SK-N-DZ (cell line): ENCODE measurements at places on chromosomes 5 and 9.

GRCh38 chr9:27196383-27196782 is 87.4 kb downstream of the TEK start:
- no peak for DNase-seq

DNA sequence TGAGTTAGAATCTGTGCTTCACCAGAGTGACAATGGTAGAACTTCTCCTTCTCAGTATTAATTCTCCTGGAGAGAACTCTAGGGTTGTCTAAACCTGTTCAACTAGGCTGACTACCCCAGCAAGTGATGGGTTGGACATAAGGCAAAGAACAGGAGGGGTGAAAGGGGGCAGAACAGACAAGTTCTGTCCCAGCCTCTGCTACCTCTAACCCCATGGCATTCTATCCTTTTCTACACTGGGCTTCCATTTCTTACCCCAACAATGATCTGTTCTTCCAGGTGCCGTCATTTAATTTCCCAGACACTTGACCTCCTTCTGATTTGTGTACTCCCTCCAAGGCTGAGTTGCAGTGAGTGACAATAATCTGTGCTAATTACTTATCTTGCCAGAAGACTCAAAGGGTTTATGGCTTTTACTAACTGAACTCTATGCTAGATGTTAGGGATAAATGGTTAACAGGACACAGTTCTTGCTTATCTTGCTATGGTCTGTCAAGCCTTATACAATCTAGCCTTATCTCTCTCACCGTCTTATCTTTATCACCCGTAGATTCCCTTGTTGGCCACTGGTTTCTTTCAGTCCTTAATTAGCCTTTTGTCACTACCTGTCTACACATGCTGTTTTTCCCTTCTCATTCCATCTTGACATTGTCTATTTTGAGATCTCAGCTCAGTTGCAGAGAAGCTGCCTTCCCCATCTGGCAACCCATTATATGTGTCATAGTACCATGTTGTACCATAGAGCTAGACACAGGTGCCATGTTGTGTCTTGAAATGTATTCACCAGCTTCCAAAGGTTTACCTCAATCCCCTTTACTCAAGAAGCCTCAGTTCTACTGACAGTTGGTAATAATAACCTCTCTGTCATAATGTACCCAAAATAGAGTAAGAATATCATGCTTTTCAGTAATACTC is 10.0 kb upstream of the MATR3 start:
- peak; percentile 91 for DNase-seq

GRCh38 chr9:129995409-129996160 is 47.4 kb downstream of the FNBP1 start:
- DNase-seq, result no peak

- DNase-seq, result no peak
These were observed 217.7 kb downstream of the PAX5 start for GRCh38 chr9:36816371-36816770.

- no peak for DNase-seq
These were observed 14.0 kb downstream of the SLC1A1 start for GRCh38 chr9:4504250-4504649.

DNA sequence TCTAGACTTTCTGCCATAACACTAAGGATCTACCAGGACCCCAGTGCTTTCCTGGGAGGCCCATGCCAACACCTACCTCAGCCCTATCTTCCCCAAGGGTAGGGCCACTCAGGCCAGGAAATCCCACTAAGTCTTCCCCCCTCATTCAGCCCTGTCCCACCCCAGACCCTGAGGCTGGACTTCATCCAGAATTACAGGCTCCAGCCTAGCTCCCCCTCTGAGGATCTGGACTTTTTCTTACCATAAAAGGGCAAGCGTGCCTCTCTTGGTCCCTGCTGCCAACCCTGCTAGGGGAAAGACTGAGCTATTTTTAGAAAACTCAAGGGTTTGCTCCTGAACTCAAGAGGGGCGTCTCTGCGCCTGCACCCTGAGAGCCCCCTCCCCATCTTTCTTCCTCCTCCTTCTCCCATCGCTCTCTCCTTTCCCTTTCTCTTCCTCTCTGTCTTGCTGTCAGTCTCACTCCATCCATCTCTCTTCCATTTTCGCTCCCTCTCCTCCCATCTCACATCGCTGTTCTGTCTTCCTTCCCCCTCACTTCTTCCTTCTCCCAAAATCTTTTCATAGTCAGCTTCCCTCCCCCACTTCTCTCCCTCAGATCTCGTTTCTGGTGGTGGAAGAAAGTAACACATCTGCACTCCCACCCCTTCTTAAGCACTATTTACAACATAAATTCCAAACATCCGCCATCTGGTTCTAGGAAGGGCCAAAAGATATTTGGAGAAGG is 38.1 kb upstream of the IL17B start:
- DNase-seq, result peak; percentile 56

GRCh38 chr5:82259172-82259800 is 18.9 kb downstream of the RPS23 start:
- no peak for DNase-seq

GRCh38 chr9:132994410-132995120 is 16.1 kb downstream of the GFI1B start:
- no peak for DNase-seq

DNA sequence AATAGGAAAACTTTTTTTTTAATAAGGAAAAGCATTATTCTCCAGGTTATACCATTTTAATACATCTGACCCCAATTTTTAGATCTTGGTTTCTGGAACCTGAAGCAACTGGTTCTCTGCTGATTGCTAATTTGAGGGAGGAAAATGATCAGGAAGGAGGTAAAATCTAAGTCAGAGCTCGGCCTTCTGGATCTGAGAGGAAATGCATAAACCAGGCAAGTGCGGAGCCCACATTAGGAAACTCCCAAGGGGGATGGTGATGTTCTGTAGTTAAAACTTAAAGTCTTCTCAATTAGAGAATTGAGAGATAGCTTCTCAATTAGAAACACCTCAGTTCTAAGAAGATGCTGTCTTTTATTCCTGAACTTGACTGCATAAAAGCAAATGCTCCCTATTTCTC is 113.5 kb downstream of the TSSK1B start:
- no peak for DNase-seq

GRCh38 chr5:8634219-8634618 is 765.3 kb downstream of the MTRR start:
- no peak for DNase-seq

DNA sequence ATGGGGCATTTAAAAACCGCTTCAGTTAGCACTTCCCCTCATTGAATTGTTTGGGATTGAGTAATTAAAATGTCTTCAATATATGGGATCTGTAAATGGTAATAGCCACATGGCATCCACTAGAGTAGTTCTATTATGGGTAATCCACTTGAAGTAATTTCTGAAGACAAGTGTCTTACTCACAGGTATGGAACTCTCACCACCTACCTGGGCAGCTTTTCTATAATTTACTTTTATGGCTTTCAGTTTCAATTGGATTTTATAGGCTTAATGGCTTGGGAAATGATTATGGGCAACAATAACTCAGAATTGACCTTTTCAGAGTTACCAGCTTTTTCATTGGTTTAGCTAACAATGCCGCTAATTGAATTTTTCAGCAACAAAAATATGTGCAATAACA is 597.9 kb downstream of the PTPRD start:
- no peak for DNase-seq

- no peak for DNase-seq
These were observed 69.6 kb upstream of the PJA2 start for GRCh38 chr5:109479260-109479860.

DNA sequence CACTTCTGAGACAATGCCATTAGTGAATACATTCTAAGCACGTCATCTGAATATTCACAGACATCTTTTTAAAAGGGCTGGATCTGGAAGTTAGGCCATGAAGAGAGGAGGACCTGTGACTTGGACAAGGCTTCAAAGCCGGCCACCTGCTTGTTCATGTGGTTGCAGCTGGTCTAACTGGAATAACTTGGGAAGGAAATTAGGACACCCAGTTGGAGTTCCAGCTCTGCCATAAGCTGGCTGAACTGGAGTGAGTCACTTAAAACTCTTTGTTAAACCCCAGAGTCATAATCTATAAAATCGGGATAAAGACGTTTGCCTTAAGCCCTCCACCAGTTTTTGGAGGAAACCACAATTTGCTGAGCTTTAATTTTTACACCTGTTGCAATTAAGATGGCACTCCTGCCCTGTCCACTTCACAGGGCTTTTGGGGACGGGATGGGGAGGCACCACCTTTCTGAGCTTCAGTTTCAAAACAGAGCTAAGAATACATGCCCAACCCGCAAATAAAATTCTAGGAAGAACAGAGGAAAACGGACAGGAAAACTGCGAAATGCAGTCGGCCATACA is 536 bp upstream of the STX17 start:
- DNase-seq, result no peak

DNA sequence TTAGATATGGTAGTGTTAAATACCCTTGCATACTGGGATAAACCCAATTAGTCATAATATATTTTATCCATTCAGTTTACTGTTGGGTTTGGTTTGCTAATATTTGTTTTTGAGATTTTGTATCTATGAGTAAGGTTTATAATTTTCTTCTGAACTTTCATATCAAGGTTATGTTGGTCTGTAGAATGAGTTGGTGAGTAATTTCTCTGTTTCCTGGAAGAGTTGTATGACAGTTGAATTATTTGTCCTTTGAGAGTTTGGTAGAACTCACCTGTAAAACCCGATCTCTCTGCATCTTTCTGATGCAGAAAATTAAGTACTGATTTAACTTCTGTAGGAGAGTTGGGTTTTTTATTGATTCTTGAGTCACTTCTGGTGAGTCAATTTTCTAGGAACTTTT is 20.4 kb downstream of the DDX4 start:
- no peak for DNase-seq

DNA sequence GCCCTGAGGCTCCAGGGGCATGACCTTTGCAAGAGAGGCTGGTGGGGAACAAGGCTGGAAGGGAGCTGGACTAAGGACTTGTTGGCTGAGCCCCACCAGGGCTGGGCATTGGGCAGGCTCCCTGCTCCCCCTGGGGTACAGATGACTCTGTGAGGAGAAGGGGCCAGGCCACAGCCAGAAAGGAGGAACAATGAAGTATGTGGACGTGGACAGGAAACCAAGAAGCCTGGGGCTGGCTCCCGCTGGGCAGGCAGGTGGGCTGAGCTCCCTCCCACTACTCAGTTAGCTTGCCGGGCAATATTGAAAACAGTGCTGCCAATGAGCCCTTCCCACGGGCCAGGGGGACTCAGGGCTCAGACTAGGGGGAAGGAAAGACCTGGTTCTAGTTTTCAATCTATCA is 66.1 kb upstream of the SPTLC1 start:
- DNase-seq, result no peak

DNA sequence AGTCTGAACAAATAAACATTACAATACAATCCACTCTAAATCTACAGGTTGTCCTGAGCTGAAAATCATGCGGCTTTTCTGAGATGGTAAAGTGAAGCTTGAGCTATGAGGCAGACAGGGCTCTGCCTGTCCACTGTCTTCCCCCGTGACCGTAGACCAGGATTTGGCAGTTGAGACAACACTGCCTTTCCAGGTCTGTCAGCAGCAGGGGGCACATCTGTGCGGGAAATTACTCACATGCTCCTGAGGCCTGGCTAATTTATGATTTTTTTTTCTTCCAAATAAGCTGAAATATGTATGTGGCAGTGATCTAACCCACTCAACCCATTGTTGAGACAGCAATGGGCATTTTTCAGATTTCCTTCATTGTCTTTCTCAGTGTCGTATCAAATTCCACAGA is 307.9 kb downstream of the FBXL7 start:
- peak; percentile 47 for DNase-seq

DNA sequence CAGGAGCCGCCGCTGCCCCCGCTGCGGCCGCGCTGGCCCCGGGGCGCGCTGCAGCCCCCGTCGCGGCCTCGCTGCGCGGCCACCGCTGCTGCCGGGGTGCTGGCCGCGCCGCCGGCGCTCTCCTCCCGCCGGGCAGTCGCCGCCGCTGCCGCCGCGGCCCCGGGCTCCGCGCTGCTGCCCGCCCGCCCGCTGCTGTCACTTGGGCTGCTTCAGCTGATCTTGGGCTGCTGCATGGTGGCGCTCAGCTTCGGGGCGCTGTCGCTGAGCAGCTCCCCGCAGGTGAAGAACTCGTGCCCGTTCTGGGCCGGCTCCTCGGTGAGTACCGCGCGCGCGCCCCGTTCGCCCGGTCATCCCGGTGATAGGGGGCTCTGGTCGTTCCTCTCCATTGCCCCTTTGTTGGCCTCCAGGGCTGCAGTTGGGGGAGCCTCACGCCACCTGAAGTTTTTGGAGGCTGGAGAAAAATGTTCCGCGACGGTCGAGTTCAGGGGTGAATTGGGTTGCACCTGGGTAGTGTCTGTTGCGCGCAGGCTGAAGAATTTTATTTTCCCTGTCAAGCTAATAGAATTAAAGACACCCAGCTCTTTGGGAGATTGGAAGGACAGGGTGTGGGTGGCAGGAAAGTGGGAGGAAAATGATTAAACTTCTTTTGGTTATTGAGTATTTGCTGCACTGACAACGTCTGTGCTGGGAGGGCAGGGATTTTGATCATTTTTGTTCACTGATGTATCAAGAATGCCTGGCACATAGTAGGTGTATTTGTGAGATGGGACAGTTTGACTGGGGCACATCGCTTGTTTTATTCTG is 596 bp downstream of the ENTREP1 start:
- DNase-seq, result no peak

DNA sequence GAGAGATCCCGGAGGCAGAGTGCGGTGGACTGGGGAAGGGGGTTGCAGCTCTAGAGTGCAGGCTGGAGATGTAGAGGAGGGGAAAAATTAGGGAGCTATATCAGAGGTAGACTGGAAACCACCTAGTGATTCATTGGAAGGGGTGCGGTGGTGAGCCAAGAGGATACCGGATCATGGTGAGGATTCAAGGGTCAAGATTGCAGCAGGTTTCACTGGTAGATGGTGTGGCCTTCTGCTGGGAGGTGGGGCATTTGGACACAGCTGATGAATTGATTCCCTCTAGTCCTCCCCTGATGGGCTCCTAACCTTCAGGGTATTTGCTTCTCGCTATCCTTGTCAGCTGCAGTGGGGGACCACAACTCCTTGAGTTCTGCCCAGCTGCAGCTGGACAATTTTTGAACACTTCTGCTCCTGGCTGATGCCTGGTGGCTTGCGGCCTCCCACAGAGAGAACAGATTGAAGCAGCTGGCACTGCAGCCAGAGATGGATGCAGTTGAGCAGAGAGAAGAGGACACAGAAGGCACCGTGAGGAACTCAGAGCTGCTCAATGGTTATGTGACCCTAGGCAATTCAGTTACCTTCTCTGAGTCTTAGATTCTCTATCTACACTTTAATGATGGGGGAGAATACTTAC is 134.4 kb upstream of the ABCA1 start:
- DNase-seq, result no peak
